GDM1 (cell line): ENCODE measurements at places on chromosomes 12 and 14.

- no peak for DNase-seq
Measured at GRCh38 chr12:72141381-72141780, 130.8 kb upstream of the TRHDE start.

DNA sequence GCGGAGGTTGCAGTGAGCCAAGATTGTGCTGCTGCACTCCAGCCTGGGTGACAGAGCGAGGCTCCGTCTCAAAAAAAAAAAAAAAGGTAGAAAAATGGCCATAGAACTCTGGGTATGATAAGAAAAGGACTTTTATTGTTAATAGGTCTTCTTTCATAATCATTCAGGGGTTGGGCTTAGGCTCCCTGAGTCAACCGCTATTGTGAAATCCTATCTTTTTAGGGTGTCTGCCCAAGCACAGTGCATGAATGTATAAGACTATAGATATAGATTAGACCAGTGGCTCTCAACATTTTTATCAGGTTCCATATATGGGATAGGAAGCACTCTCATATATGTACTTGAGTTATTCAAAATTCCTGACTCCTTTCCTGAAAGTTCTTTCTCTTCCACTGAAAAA lies 48.7 kb upstream of the USP15 start:
- no peak for DNase-seq

DNA sequence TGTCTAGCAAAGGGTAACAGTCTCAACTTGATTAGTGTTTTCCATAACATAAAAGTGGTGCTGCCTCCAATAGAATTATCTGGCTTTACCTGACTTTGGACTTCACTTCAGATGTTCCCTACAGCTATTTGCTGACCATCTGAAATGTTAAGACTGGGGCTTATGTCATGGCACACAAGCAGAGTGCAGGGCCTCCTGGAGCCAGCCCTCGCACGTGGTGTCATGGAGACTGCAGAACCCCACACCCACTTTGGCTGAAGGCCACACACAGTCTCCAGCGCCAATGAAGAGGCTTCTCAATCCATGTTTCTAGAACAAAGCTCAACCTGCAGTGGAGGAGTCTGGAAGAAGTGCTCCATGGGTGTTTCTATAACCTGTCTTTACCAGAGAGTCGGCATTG lies 169.6 kb upstream of the FRMD6 start:
- DNase-seq, result no peak

GRCh38 chr12:66449531-66449930 lies 147.2 kb downstream of the HELB start:
- no peak for DNase-seq

DNA sequence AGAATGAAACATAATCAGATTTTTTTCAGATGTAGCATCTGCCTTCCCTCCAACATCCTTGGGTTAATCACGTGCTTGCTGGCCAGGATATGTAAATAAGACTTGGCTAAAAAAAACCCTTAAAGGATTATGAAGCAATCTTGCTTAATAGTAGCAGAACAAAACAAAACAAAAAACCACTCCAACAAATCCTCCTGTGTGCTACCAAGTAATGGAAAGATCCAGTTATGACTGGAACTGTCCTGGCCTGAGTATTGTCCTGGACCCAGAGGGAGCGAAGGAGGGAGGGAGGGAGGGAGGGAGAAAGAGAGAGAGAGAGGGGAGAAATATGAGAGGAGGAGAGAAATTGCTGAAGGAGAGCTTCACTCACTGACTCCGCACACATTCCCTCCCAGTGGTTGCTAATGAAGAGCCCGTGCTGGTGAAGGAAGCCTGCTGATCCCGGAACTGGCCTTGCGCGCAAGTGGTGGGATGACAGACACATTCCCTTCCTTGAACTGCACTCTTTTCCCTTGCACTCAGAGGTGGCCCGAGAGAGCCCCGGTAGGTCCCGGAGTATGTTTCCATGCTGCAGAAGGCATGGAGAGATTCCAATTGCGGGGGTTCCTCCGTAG lies 57.2 kb downstream of the HMGA2 start:
- DNase-seq, result no peak

GRCh38 chr12:97912943-97913342 lies 450.3 kb downstream of the RMST start:
- no peak for DNase-seq

GRCh38 chr12:113174461-113175384 lies 10.6 kb downstream of the DDX54 start:
- DNase-seq, result peak; percentile 17

DNA sequence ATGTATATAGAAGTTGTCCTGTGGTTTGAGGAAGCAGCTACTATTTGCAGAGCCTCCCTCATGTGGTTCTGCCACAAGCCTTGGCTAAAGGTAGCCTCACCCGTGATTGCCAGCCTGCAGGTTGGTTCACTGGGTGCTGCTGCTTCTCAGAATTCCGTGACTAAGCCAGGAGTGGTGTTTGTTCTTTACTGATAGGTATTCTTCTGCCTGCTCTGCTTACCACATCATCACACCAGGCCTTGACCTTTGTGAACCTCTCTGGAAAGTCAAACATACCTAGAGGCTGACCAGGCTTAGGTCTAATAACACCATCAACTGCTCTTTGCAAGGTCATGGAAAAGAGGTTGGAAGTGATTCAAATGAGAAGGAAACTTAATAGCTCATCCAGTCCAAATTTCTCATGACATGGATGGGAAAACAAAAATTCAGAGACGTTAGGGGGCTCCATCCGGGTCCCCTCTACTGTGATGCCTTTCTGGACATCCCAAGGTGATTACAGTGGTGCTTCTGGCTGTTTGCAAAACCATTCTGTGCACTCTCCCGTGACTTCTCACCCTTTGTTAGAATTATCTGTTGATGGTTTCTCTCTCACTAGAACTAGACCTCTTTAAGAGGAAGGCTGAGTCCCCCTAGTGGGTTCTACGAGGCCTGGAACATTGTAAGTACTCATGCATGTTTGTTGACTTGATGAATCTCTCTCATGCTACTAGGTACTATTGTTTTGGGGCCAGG lies 8.5 kb upstream of the SOCS2 start:
- DNase-seq, result no peak

DNA sequence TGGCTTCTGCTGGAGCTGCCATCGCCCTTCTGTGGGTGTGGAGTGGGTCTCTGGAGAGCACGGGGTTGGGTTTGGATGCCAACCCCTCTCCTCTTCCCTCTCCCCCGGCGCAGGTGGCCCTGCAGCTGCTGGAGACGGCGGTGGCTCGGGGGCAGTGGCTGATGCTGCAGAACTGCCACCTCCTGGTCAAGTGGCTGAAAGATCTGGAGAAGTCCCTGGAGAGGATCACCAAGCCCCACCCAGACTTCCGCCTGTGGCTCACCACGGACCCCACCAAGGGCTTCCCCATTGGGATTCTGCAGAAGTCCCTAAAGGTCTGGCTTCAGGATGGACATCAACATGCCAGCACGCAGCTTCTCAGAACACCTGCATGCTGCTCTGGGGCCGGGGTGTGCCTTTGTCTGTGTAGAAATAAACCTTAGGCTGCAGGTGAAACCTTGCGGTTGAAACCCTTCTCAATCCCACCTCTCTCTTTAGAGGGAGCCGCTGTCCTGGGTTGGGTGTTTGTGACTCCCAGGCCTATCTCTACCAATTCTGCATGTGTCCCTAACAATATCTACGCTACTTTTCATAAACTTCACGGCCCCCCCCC lies 44.3 kb downstream of the CCDC92 start:
- DNase-seq, result no peak

- no peak for DNase-seq
Measured at GRCh38 chr14:32251530-32251929, 48.5 kb upstream of the RNU6-8 start.

GRCh38 chr12:13046964-13047363 lies 2.8 kb downstream of the FAM234B start:
- no peak for DNase-seq

DNA sequence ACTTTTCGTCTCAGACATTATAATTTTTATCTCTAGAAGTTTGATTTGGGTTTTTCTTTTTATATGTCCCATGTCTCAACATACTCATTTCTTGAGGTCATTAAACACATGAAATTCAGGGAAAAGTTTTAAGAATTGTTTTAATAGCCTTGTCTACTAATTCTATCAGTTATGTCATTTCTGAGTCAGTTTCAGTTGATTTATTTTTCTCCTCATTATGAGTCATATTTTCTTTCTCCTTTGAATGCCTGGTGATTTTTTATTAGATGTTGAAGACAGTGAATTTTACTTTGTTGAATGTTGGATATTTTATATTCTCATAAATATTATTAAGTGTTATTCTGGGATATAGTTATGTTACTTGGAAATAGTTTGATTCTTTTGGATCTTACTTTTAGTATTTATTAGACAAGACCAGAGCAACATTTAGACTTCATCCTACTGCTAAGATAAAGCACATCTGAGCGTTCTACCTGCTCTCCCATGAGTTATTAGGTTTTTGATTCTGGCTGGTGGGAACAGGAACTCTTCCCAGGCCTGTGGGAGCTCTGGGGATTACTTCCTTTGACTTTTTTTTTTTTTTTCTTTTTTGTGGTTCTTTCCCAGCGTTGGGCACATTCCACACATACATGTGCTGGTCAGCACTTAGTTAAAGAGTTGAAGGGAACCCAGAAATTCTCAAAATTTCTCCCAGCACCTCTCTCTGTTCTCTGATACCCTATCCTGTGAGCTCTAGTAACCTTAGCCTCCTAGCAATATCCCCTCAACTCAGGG lies 1157.7 kb downstream of the BCL11B start:
- no peak for DNase-seq

- DNase-seq, result no peak
Measured at GRCh38 chr14:97719931-97720330, 922.7 kb downstream of the VRK1 start.

DNA sequence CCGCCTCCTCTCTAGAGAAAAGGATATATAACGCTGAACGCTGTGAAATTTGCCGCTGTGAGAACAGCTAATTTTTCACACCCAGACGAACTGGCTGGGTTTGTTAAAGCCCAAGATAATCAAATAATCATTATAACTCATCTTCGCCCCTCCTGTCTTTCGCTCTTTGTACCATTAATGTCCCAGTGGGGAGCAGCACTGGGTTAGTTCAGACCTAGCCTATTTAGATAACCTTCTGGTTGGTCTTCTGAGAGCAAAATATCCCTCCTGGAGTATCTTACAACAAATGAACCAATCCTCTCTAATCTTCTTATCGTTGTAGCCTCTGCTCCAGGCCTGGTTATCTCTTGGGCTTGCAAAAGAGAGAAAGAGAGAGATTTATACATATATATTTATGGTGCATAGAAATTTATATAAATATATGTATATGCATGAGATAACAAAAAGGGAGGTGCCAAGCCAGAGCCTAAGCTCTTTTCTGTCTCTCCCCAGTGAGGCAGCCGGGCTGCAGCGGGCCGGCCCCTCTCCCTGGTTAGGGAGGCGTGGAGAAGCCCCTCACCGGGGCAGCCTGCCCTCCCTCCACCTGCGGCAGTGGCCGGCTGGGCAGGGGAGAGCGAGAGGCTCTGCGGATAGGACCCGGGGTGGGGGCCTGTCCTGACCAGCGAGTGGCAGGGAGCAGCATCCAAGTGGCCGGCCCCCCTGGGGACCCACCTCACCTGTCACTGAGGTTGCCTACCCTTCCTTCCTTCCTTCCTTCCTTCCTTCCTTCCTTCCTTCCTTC lies 202.0 kb upstream of the LHX5 start:
- no peak for DNase-seq

DNA sequence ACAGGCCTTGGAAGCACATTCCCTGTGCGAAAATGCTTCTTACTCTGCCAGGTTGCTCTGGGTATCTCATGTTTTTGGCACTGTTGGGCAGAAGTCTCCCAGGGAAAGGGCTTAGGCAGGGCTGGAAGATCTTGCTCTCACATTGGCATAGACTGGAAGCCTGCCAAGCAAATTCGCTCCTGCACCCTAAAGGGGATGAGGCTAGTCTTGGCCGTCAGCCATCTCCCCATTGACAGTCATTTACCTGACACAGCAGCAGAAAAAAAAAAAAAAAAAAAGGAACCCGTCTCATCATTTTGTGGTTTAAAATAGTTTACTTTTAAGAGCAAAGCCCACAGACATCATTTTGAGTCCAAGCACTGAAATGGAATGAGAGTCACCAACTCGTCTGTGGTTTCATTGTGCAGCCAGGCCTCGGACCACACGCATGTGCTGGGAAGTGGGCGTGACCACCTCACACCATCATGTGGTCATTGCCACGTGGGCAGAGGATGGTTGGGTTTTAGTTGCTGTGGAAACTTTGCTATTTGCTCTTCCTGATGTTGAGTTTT lies 84.8 kb downstream of the NRXN3 start:
- no peak for DNase-seq

DNA sequence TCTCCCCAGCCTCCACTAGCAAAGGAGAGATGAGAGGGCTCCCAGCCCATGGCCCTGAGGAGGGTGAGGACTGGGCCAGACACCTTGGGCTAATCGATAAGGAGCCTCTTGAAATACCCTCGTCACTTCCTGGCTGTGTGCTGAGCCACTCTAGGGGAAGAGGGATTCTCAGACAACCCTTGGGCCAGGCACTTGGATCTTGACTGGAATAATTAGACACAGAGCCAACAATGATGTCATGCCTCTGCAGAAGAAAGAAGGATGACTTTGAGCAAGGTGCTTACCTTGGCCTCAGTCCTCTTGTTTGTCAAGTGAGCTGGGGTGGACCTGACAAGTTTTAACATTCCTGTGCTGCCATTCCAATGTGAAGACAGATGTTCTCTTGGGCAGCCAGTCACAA lies 83.1 kb downstream of the LRRC74A start:
- no peak for DNase-seq

- no peak for DNase-seq
Measured at GRCh38 chr12:113190761-113191160, 5.2 kb downstream of the RITA1 start.

GRCh38 chr12:57552835-57553313 lies 3.0 kb downstream of the KIF5A start:
- DNase-seq, result no peak

- no peak for DNase-seq
Measured at GRCh38 chr12:115998119-115998633, 279.3 kb downstream of the MED13L start.

GRCh38 chr14:82779301-82779700 lies 1245.6 kb upstream of the SEL1L start:
- no peak for DNase-seq

GRCh38 chr12:29796823-29797263 lies 13.1 kb upstream of the TMTC1 start:
- no peak for DNase-seq

GRCh38 chr12:6426882-6427671 lies 17.7 kb upstream of the CD27 start:
- DNase-seq, result no peak

DNA sequence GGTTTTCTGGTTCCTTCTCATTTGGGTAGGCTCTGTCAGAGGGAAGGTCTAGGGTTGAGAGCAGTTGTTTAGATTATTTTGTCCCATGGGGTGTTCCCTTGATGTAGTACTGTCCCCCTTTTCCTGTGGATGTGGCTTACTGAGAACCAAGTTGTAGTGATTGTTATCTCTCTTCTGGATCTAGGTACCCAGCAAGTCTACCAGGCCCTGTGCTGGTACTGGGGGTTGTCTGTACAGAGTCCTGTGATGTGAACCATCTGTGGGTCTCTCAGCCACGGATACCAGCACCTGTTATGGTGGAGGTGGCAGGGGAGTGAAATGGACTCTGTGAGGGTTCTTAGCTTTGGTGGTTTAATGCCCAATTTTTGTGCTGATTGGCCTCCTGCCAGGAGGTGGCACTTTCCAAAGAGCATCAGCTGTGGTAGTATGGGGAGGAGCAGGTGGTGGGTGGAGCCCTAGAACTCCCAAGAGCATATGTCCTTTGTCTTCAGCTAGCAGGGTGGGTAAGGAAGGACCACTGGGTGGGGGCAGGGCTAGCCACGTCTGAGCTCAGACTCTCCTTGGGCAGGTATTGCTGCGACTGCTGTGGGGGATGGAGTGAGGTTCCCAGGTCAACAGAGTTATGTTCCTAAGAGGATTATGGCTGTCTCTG lies 179.3 kb upstream of the BTG1 start:
- DNase-seq, result no peak
